ENCODE measurements at places on chromosomes 16 and 17.

- no peak for DNase-seq
Measured at GRCh38 chr17:28227316-28228108, 91.5 kb upstream of the TMEM97 start.

GRCh38 chr16:67345401-67345800 is 18.8 kb downstream of the LRRC36 start:
- DNase-seq = no peak

DNA sequence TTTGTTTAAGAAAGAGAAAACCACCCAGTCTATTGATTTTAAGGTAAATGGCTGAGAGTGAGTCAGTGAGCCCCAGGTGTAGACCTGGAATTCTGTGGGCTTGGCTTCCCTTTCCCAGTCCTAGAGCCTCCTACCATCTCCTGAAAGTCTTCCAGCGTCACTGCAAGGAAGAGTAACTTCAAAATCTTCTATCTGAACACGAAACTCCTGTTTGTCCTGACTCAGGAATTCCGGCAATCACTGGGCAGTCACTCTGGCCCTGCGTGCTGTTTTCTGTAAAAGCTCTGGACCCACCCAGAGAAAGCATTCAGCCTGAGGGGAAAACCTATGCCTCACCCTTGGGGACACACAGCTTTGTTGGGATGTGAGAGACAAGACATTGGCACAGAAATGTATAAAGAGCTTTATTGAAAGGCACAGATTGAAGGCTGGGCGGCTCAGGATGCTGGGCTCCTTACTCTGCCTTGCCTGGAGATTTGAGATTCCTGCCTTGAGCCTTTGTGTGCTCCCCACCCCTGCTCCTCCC is 15.9 kb downstream of the MINK1 start:
- peak; percentile 14 for DNase-seq

GRCh38 chr16:51107742-51108141 is 43.3 kb downstream of the SALL1 start:
- DNase-seq = no peak

- DNase-seq = no peak
Measured at GRCh38 chr17:49201481-49201927, 8.9 kb downstream of the GNGT2 start.

GRCh38 chr16:81632392-81633146 is 146.5 kb upstream of the PLCG2 start:
- no peak for DNase-seq

- DNase-seq = no peak
Measured at GRCh38 chr16:67803894-67804293, 2.5 kb downstream of the RANBP10 start.

- no peak for DNase-seq
Measured at GRCh38 chr17:9241774-9242496, 220.6 kb downstream of the NTN1 start.

- DNase-seq = no peak
Measured at GRCh38 chr17:63999680-64000531, 1.8 kb downstream of the PRR29 start.

- DNase-seq = no peak
Measured at GRCh38 chr16:51508490-51509212, 357.6 kb upstream of the SALL1 start.

- DNase-seq = no peak
Measured at GRCh38 chr16:85366031-85366763, 246.9 kb upstream of the GSE1 start.

DNA sequence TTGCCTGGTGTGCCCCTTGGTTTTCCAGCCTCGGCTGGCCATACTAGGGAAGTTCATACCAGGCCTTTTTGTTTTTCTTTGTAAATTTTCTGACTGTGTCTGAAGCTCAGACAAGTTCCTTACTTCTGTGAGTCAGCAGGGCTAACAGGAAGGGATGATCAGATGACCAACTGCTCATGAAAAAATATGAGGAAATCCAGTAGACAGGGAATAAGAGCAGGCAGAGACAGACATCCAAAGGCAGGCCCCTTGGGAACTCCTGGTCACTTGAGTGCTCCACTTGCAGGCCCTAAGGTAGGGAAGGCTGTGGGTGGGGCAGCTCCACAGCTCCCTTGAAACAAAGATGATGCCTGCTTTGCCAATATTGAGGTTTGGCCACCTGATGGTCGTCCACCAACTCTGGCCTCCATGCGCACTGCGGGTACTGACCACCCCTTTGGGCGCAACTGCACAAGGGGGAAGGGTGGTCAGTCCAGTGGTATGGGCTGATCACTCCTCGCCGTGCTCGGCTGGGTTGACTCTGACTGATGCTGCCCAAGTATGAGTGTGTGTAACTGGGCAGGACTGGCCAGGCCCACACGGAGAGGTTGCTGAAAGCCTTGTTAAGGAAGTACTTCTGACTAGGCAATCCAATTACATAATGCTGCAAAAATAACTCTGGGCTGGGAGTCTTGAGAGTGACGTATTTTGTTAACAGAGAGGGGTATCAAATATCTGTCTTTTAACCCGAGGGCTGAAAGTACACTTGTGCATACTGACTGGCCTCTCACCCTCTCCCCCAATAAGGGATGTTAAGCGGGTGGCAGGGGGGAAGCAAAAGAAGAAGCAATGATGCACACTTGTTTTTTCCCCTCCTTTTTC is 20.8 kb upstream of the ZFHX3 start:
- no peak for DNase-seq

- no peak for DNase-seq
Measured at GRCh38 chr17:17096438-17097178, 54.4 kb downstream of the MPRIP start.

DNA sequence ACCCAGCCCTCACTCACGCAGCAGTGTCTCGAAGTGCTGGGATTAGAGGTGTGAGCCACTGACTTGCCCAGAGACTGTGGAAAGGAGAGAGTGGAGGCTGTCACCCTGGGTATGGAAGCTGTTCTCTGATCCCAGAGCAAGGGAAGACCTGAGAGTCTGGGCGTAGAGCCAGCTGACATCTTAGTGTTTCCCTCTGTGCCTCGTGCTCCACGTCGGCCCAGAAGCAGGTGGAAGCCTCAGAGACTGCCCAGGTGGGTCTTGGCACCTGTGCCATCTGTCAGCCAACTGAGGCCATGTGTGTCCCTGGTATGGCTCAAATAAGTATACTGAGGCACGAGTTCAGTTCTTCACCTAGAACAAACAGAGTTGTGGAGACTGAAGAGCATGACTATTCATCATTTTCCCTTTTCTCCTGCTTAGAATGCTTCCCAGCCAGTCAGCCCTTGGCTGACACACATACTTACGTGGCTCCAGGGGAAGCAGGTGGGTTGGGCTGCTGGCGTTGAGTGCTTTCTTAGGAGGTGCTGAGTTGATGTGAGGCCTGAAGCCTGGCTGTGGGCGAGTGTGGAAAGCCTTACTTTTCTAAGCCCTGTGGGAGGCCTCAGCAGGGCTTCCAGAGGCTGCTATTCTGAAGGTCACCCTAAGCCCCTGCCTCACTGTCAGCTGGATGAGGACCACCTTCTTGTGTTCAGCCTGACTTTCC is 8.1 kb downstream of the CTRL start:
- DNase-seq = no peak

DNA sequence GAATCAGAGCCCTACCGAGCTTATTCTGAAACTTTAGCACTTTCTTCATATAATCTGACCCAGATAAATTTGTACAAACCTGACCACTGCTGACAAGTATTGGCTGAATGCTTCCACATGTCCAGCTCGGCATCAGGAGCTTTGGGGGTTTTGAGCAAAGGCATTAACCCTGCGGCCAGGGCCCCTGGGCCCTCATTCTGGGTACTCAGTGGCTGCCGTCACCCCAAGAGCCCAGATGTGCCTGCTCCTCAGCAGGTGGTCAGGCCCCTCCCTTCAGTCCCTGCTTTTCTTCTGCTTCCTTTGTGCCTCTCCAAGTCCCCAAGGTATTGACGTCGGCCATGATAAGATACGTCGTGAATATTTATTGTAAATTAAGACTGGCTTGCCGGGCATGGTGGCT is 47.3 kb upstream of the CHMP6 start:
- no peak for DNase-seq

DNA sequence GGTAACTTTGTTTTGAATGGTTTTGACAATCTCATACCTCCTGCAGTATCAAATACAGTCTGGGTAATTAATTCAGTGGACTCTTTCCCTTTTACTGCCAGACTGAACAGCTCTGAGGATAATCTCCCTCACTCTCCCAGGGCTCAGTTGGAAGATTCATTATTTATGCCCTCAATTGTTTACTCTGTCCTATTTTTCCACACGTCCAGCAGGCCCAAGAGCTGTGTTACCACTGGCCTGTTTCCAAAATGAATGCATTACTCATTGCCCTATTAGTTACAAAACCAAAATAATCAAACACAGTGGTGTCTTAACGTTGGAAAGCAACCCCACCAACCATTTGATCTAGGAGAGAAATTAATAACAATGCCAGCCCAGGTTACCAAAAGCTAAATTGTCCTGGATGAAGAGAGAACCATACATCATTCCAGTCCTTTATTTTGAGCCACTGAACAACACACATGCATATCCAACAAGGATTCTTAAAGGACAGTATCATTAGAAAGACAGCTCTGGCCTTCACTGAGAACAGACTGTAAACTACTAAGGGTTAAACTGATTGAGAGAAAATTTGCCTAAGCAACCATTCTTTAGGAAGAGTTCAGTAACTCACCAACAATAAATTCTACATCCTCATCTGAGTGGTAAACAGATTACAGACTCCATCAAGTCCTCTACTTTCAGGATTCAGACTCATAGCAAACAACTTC is 34.5 kb downstream of the FAM222B start:
- no peak for DNase-seq

GRCh38 chr16:75789237-75789636 is 62.9 kb upstream of the CPHXL start:
- DNase-seq = peak; percentile 68

DNA sequence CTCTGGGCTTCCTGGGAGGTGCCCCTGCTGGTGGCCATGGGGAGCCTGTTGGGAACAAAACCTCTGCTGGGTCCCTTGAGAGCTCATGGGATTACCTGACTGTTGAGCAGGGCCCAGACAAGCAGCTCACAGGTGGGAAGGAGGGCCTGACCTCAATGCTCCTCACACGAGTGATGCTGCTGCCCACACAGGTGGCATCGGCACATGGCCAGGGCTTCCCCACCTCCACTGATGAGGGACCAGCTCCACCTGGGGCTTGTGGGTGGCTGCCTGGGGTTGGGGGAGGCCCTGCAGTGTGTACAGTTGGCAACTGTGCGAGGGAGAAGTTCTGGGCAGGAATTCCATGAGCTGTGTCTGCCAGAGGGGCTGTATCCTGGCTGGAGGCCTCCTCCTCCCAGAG is 87.8 kb upstream of the NLRP1 start:
- DNase-seq = no peak

DNA sequence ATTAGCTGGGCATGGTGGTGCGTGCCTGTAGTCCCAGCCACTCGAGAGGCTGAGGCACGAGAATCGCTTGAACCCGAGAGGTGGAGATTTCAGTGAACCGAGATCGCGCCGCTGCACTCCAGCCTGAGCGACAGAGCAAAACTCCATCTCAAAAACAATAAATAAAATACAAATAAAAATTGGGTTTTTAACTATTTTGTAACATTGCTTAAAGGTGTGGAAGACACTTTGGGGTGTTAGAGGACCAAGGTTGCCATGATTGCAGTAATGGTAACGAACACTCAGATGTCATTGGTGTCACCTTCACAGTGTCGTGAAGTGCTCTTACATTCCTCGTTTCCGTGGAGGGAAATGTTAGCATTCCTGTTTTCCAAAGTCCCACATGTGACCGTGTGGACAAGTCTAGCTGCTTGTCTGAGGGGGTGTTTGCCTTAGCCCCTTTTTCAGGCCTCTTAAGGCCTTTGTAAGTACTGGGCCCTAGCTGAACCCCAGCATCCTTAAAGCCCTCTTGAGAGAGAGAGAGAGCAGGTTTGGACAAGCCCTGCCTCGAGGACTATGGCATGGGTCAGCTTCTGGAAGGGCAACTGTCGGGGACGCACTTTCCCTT is 8.6 kb downstream of the C16orf96 start:
- no peak for DNase-seq

- DNase-seq = no peak
Measured at GRCh38 chr17:27259356-27259755, 34.6 kb upstream of the WSB1 start.

- DNase-seq = no peak
Measured at GRCh38 chr16:14418795-14419225, 211.2 kb downstream of the PARN start.

GRCh38 chr16:78333808-78334207 is 234.4 kb downstream of the WWOX start:
- no peak for DNase-seq

- DNase-seq = no peak
Measured at GRCh38 chr17:45812102-45812501, 28.0 kb downstream of the CRHR1 start.

- DNase-seq = peak; percentile 28
Measured at GRCh38 chr17:63841350-63842172, 924 bp downstream of the SMARCD2 start.

- peak; percentile 20 for DNase-seq
Measured at GRCh38 chr16:48536614-48537200, 73.3 kb downstream of the N4BP1 start.

DNA sequence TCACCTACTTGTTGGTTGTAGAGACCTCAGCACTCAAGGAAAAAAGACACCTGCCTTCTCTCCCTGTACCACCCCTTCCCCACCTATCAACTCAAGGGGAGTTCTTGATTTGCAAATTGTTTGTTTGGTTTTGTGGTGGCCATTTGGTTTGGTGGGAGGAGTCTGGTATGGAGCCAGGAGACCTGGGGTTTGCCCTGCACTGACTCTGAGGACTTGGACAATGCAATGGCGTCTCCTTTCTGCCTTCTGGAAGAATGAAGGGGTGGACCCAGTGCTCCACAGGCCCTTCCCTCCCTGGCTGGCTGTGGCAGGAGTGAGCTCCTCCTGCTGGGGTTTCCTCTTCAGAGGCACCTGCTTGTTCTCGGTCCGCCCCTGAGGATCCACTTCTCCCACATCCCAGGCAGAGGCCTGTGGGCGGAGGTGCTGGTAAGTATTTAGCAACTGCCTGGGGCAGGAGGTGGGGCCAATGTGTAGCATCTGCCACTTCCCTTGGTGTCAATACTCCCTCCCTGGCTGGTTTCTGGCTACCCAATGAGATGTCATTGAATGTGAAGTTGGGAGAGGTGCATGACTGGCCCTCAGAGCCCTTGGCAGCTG is 164.5 kb downstream of the NTN1 start:
- DNase-seq = no peak

GRCh38 chr17:76560877-76561221 is 21.0 kb downstream of the PRCD start:
- DNase-seq = no peak

DNA sequence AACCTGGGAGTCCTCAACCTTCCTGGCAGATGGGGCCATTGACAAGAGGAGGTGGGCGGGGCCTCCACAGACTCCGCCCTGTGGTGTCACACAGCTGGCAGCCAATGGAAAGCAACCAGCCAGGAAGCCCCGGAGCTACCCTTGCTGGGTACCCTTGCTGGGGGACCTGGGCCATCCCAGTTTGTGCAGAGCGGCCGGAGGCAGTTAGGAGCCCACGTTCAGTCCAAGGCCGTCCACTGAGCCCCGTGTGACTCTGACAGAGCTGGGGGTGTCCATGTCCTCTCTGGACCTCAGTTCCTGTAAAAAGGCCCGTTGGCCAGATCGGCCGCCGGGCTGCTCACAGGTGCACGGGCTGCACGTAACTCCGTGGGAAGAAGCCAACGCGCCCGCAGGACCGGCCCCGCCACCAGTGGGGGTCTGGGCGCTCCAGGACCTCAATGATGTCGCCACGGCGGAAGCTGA is 17.1 kb upstream of the FAM83G start:
- DNase-seq = no peak

All from GM10248 (cell line).